ENCODE measurements at places on chromosomes 5 and 9. TPM values are rescaled to one million over a fixed set of nuclear protein-coding genes. Genes with fewer than 3 reads are reported as not detected.

Gene NFIB
- total RNA-seq, result 1.0 TPM

GRCh38 chr9:135403733-135404450 lies 75.7 kb upstream of the PPP1R26 start:
- DNase-seq, result no peak

DNA sequence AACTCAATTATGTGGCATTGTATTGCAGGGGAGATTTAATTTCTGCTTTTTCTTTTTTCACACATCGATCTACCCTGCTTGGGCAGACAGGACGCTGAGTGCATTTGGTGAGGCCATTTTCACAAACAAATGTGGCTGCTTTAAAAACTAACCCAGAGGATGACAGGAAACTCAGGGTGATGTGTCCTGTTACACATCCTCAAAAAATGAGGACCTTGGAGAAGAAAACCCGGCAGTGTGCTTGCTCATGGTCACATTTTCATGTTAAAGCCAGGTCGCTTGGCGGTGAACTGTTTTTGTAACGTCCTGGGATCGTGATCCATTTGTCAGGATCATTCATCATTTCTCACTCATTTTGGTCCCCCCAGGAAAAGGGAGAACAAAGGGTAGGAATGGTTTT lies 478.3 kb upstream of the ADAMTS16 start:
- DNase-seq, result no peak

GRCh38 chr5:91219091-91219802 lies 163.9 kb downstream of the ARRDC3 start:
- DNase-seq, result no peak

- no peak for DNase-seq
Observed at GRCh38 chr5:6943197-6944112, 230.2 kb downstream of the TENT4A start.

DNA sequence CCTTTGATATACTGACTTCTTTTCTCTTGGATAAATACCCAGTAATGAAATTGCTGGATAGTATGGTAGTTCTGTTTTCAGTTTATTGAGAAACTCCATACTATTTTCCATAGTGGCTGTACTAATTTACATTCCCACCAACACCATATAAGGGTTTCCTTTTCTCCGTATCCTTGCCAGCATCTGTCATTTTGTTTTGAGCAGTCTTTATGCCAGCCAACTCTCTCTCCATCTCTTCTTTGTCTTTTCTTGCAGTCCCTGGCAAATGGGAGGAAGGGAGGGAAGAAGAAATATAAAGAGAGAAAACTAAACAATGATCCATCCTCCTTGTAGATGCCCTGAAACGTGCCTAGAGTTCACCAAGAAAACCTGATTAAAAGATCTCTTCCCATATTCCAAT lies 9.6 kb upstream of the VLDLR start:
- DNase-seq, result no peak

DNA sequence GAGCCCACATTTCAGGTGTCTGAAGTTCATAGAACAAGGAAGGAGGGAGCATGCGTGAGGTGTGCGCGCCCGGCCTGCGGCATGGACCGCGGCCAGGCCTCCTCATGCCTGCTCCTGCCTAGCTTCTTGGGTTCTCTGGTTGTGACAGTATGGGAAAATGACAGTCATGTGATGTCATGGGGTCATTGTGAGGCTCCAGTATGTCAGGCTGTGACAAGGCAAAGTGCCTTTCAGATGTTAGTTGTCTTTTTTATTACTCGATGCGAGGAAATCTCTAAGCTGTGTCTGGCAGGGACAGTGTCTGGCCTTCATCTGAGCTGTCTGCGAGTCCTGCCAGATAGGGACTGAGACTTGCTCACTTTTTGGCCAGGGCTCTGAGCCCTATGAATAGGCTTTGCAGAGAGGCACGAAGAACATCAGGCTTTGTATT lies 13.3 kb downstream of the UCK1 start:
- DNase-seq, result no peak

Gene SHC3
- not detected for total RNA-seq

GRCh38 chr5:150945486-150945885 lies 40.7 kb upstream of the ZNF300 start:
- no peak for DNase-seq

DNA sequence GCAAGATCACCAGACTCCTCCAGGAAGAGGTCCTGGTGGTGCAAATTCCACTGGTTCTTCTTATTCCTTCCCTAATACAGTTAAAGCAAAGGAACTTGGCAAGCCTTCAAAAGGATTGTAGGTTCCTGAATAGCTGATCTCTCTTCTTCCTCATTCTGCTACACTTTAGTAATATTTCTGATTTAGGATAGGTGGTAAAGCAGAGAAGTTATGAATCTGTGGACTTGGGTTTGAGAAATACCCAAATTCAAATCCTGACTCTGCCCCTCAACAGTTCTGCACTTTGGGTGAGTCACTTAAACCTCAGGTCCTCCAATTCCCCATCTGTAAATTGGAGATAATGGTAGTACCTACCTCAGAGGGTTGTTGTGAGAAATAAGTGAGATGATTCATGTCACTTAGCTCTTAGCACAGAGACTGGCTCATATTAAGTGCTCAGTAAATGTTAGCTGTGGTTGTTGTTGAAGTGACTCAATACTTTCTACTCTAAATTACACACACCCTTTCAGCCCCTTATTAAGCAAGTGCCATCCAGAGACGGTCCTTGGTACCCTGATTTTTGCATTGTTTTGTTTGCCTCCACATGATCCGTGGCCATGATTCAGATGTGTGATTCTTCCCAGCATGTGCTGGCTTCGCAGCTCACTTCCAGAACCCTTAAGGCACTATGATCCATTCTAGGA lies 5.2 kb downstream of the SH3RF2 start:
- no peak for DNase-seq

- peak; percentile 73 for DNase-seq
Observed at GRCh38 chr9:131270171-131271015, 5.9 kb downstream of the FAM78A start.

DNA sequence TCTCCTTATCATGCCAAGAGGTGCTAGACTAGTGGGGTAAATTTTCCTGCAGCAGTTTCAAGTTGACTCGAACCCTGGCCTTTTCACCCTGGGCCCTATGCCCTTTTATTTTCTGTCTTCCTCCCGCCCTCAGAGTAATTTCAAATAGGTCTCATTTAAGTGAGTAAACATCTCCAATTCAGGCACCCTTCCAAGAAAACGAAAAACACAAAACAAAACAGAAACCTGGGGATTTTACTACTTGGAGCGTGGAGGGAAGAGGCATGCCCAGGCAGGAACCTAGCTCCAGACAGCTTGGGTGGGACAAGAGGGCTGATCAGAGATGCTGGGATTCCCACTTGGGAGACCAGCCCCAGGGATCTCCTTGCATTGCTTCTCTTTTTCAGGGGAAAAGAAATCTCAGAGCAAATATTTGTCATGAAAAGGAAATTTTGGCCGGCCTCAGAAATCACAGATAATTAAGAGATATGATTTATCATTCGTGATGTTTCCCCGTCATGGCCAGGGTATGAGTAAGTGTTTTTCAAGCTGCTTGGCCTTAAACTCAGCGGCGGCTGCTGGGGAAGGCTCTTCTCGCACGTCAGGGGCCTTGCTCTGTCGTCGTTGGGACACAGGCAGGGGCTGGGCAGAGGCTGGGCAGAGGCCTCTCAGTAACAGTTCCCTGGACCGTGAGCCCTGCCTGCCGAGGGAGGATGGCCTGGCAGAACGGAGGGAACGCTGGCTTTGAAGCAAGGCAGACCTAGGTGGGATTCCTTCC lies 248.6 kb upstream of the KLF4 start:
- no peak for DNase-seq

GRCh38 chr5:130605234-130605633 lies 559.8 kb downstream of the HINT1 start:
- DNase-seq, result peak; percentile 95

- peak; percentile 36 for DNase-seq
Observed at GRCh38 chr5:151199581-151200185, 24.2 kb downstream of the CCDC69 start.

DNA sequence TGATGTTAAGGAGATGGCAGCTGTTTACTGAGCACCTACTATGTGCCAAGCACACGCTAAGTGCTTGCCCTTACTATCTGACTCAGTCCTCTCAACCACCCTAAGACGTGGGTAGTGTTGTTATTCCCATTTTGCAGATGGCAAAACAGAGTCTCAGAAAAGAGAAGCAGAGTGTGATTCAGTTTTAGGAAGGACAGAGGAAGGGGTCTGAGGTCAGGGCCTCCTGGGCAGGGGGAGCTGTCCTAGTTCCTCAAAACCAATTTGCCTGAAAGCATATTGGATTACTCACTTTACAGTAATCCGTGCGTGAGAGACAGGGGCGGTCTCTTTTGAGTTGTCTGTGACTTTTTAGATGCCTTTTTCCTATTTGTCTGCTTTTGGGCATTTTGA lies 23.2 kb downstream of the DNM1 start:
- DNase-seq, result no peak

- DNase-seq, result peak; percentile 84
Observed at GRCh38 chr9:129140397-129141065, 29.3 kb downstream of the PTPA start.

GRCh38 chr5:9009931-9010651 lies 535.8 kb downstream of the SEMA5A start:
- no peak for DNase-seq

DNA sequence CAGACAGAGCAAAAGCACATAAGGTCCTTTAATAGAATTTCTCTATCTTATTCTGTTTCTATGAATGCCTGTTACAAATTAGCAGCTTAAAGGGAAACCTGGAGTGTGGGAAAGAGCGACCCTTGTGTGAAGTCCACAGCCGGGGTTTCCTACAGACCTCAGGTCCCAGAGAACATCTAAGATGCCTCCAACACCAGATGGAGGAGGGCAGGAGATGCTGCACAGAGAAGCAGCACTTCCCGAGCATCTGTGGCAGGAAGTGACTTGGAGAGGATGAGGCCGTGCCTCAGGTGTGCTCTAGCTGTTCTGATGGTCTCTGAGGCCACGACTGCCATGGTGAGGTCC lies 26.8 kb downstream of the IRF1 start:
- DNase-seq, result no peak

- peak; percentile 72 for DNase-seq
Observed at GRCh38 chr5:127907907-127908306, 175.7 kb upstream of the SLC12A2 start.

DNA sequence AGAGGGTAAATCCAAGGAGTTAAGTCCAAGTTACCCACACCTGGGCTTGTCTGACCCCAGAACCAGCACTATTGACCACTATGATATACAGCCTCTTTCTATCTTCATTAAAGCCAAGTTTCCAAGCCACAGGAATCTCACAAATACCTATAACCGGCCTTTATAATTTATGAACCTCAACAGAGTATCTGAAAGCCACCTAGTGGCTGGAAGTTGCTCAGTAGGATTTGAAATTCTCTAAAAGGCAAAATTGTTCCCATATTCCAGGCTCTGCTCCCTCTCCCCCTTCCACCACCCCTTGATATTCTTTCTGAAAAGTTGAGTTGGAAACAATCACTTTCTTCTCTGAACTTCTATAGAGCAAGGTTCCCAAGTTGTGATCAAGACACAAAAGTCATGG lies 106.4 kb upstream of the GPR151 start:
- DNase-seq, result no peak

All from Karpas-422 (cell line).